ENCODE measurements at places on chromosomes 3 and 15. TPM values are rescaled to one million over a fixed set of nuclear protein-coding genes. Genes with fewer than 3 reads are reported as not detected.

SEC22C gene
- total RNA-seq = 95.3 TPM

EHHADH gene
- total RNA-seq = 3.8 TPM

SEMA3F gene
- 58.5 TPM for total RNA-seq

DNA sequence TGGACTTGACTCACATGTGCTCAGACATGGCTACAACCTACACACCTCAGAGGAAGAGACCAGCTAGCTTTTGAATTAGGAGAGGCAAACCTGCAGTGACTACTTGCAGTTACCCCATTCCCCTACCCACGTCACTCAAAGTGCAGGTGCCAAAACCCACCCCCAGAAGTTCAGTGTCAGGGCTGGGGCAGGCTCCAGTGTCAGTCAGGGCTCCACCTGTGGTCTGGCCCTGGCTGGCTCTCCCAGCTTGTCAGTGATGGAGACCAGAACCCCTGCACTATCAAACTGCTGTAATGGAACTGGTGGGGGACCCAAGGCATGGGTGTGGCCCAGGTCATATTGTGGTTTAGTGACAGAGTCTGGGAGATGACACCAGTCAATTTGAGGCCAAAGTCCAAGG, 32.6 kb upstream of the SLC41A3 start:
- H3K4me1 ChIP-seq = no peaks in the 10 kb centered on the region
- no peaks in the 10 kb centered on the region for H3K36me3 ChIP-seq
- H3K27me3 ChIP-seq = no peaks in the 10 kb centered on the region
- no peak overlapping the region for H3K4me3 ChIP-seq

DNA sequence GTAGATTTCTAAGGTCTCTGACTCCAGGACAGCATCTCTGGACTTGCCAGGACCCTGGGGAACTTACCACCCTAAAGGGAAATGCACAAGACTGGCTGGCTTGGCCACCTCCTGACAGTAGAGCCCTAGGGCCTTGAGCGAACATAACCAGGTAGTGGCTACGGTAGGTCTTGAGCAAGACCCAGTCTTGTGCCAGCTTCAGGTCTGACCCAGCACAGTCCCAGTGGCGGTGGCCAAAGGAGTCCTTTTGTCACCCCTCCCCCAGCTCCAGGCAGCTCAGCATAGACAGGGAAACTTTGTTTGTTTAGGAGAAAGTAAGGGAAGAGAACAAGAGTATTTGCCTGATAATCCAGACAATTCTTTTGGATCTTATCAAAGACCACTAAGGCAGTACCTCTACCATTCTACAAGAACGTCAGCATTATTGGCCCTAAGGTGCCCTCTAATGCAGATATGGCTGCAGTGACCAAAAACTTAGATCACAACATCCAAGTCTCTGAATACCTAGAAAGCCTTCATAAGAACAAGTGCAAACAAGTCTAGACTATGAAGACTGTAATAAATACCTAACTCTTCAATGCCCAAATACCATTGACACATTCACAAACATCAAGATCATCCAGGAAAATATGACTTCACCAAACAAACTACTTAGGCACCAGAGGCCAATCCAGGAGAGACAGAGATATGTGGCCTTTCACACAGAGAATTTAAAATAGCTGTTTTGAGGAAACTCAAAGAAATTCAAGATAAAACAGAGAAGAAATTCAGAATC, 38.7 kb upstream of the FBN1 start:
- DNase-seq = no peak
- no peaks in the 10 kb centered on the region for H3K27me3 ChIP-seq
- no peaks in the 10 kb centered on the region for H3K36me3 ChIP-seq
- no peaks in the 10 kb centered on the region for H3K4me1 ChIP-seq

DNA sequence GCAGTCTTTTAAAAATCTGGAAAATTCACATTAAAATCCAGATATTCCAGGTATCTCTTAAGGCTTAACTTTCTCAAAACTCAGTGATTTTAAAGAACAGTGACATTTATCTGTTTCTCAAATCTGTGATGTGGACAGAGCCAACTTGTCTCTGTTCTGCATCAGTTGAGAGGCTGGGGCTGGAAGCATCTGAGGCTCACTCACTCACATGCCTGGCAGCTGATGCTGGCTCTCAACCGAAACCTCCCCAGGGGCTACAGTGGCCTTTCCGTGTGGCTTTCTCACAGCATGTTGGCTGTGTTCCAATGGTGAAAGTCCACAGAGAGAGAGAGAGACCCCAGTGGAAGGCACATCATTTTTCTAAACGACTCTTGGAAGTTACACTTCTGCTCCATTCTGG, 53.5 kb downstream of the CEMIP start:
- H3K4me1 ChIP-seq = no peaks in the 10 kb centered on the region
- H3K36me3 ChIP-seq = no peaks in the 10 kb centered on the region
- no peaks in the 10 kb centered on the region for H3K27me3 ChIP-seq
- no peak for DNase-seq
- H3K27ac ChIP-seq = no peak overlapping the region
- no peak overlapping the region for H3K4me3 ChIP-seq

- no peaks in the 10 kb centered on the region for H3K36me3 ChIP-seq
- H3K27ac ChIP-seq = no peak overlapping the region
Measured at GRCh38 chr3:45541326-45542321, 52.9 kb upstream of the LIMD1 start.

DNA sequence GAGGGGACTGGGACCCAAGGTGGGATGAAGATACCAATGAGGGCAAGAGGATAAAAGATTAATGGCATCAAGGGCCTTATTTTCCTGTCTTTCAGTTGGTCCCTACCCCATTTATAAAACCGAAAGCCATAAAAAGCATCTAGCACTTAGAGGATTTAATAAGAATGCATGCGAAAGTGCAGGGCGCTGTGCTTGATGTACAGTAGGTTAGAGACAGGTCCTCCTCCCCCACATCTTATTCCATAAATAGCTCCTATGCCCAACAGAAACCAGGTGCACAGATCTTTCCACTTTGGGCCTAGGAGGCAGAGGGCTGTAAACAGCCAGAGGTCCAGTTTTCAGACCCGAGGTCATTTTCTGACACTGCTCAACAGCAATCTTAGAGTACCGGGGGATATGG, 1.2 kb downstream of the LPCAT4 start:
- peaks cover 14% of the 10 kb centered on the region for H3K4me1 ChIP-seq
- no peaks in the 10 kb centered on the region for H3K27me3 ChIP-seq
- H3K27ac ChIP-seq = no peak overlapping the region

Measured in tibial nerve (tissue), 4 donors.